Fibroblast of the aortic adventitia (primary cell): ENCODE measurements at places on chromosomes 7 and 10. TPM values are rescaled to one million over a fixed set of nuclear protein-coding genes. Genes with fewer than 3 reads are reported as not detected.

DNA sequence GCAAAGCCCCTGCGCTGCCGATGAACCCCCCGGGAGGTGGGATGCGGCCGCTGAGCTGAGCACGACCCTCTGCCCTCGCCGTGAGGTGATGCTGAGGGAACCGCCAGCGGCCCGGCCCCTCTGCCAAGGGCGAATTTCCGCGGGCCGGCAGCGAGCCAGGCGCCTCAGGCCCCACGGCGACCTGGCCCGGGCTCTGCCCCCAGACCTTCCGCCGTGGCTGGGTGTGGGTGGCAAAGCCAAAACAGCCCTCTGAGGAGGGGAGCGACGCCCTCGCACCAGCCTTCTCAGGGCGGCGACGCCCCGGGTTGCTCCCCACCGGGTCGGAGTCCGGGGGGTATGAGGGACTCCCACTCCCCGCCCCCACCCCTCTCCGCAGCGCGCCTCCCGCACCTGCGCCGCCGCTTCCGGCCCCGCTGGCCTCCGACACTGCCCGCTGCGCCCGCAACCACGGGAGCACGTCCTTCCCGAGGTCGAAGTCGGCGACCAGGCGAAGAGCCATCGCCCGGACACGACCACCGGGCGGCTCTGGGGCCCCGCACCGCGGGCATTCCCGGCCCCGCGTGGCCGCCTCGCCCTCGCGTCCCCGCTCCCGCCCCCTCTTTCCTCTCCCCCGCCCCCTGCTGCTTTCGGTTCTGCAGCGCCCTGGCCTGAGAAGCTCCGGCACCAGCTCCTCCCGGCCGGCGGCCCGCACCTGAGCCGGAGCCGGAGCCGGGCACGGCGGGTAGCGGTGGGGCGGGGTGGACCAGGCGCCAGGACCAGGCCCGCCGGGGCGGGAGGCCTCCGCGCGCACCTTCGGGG is at the start of gene GSAP:
GSAP (minus strand) TSS at position 527 of the 798 bp plus-strand sequence; CDS start at position 499, 28 bp downstream.
- no peak for DNase-seq

DNA sequence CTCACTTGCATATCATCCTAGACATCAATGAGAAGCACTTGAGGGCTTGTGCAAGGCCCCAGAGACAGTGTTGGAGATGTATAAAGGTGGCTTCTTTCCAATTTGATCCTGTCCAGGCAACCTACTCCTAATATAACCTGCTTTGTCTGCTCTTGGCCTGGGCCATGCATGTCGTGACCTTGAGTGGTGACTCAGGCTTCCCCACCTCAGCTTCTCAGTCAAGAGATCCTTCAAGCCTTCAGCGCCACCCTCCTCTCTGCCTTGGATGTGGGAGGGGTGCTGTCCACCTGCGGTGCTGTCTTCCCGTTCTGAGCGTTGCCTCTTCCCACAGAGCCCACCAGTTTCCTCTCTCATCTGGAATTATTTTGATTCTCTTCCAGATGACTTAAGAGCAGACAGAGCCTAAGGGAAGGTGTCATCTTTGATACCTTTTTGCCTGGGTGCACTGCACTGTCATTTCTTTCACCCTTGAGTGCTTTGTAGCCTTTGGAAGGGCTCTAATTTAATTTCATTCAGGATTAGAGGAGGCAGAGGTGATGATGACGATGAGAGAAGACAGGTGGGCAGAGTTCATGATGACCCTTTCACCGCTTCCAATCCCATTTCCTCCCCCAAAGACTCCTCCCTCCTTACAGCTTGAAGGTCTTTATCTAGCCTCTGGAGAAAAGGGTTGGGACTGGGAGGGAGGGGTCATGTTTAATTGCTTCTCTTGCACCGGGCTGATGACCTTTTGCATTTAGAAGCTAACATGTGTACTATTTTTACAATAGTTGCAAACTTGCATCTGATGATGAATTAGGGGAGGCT is 6.9 kb downstream of the LSMEM1 start:
- no peak for DNase-seq

- peak; percentile 57 for DNase-seq
Observed at GRCh38 chr10:96832721-96833219, 672 bp downstream of the LCOR start.

DNA sequence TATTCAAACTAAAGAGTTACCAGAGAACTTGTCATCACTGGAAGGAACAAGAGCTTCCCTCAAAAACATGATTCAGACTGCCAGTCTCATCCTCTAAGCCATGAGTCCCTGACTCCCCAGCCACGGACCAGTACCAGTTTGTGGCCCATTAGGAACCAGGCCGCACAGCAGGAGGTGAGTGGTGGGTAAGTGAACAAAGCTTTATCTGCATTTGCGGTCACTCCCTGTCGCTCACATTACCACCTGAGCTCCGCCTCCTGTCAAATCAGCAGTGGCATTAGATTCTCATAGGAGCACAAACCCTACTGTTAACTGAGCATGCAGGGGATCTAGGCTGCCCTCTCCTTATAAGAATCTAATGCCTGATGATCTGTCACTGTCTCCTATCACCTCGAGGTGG is 42.2 kb upstream of the C10orf90 start:
- DNase-seq: no peak

DNA sequence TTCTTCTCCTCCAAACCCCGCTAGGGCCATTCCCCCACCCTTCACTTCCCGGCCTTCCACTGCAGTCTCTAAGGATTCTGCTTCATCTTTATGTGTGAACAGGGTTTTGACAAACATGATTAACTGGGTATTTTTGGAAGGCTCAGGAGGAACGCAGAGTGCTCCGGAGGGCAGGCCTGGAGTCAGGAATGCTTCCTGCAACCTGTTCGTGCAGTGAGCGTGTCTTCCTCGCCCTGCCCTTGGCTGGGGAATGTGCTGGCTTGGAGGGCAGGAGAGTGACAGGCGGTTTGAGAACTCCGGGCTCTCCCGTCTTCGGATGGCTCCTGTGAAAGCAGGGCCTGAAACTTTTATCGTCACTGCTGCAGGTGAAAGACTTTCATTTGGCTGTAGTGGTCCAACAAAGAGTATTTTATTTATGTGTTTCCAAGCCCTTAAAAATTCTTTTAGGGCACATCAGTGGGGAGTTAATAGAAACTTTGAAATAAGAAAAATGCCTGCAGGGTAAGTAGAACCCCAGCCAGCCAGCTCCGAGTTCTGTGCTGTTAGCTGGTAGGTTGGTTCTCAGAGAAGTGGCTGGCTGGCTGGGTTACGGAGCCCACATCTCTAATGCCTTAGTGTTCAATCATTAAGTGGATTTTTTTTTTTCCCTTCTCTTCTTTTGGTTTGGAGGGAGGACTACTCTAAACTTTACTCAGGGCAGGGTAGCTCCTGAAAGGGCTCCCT is 51.0 kb downstream of the TCF7L2 start:
- DNase-seq: no peak

GRCh38 chr10:49213211-49213610 is 25.0 kb upstream of the TMEM273 start:
- no peak for DNase-seq

DNA sequence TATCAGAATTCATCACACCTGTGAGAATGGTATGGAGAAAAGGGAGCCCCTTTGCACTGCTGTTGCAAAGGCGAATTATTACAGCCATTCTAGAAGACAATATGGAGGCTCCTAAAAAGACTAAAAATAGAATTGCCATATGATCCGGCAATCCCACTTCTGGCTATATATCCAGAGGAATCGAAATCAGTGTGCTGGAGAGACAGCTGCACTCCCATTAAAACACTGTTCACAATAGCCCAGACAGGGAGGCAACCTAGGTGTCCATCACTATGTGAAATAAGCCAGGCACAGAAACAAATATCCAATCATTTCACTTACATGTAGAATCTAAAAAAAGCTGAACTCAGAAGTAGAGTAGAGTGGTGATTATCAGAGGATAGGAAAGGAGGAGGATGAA is 26.0 kb upstream of the GJD4 start:
- DNase-seq: no peak

Gene LIPM
- total RNA-seq: 0.82 TPM in 1 of 2 replicates, not detected in the other

- DNase-seq: no peak
Observed at GRCh38 chr7:47852330-47853245, 95.7 kb downstream of the PKD1L1 start.

Gene COL1A2
- total RNA-seq: 4,453 and 32,213 TPM in 2 replicates

- no peak for DNase-seq
Observed at GRCh38 chr7:39321909-39322498, 244.2 kb upstream of the YAE1 start.

Gene FAM237B
- not detected in 2 replicates for total RNA-seq

- peak; percentile 95 for DNase-seq
Observed at GRCh38 chr10:48634198-48634983, 29.5 kb upstream of the ARHGAP22 start.

DNA sequence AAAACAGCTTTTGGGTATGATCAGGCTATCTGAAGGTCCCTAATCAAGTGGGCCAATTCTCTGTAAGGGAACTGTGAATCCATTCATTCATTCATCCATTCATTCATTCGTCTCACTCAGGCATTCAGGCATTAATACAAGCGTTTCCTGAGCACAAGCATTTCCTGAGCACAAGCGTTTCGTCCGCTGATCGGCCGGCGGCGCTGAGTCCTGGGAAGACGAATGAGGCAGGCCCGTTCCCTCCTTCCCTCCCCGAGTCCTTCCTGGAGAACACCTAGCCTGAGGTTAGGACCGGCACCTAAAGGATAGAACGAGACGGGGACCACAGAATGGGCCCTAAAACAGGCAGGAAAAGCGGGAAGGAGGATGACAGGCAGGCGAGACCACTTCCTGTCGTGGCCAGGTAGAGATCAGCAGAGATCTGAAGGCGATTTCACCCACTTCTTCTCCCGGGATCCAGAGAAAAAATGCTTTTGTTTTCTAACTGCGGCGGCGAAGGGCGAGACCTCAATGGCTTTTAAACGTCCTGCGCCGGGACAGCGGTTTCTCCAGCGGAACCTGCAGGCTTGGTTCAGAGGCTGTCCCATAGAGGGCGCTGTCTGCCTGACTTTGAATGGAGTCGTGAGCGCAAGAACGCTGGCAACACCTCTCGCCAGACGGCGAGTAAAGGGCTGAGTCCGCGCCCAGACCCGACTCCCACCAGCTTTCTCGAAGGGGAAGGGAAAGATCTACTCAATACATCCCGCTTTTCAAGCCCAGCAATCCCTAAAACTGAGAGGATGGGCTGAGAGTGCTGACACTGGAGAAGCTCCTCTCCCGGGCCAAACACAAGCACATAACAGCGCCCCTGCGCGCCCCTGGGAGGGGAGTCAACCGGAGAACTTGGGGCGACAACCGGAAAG is 2.9 kb upstream of the HMX3 start:
- DNase-seq: peak; percentile 87

- no peak for DNase-seq
Observed at GRCh38 chr10:124735491-124736286, 8.5 kb downstream of the FAM53B start.

DNA sequence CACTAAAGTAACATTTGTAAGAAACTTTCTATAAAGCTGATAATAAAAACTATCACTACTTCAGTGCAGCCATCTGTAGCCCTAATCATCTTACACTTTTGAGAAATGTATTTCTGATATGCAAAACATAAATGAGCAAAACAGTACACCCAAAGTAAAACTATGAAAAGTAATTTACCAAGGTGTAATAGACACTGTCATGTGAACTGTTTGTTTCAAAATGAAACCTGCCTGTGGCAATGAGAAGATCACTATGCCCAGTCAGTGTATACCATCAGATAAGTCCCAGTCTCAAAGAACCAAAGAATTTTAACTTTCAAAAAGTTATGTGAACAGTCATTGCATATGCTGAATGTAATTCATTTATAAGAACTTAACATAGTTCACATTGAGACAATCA is 398.1 kb downstream of the CDC14C start:
- DNase-seq: no peak

- DNase-seq: no peak
Observed at GRCh38 chr10:132555648-132556575, 18.3 kb downstream of the INPP5A start.

- peak; percentile 63 for DNase-seq
Observed at GRCh38 chr7:15891151-15891881, 204.8 kb upstream of the MEOX2 start.

GRCh38 chr10:122234416-122234815 is 36.7 kb upstream of the BTBD16 start:
- DNase-seq: no peak

GRCh38 chr10:49367600-49367999 is 28.3 kb downstream of the DRGX start:
- DNase-seq: no peak

- DNase-seq: no peak
Observed at GRCh38 chr7:20790375-20790774, 3.7 kb upstream of the SP8 start.

Gene NAT16
- not detected in 2 replicates for total RNA-seq

DNA sequence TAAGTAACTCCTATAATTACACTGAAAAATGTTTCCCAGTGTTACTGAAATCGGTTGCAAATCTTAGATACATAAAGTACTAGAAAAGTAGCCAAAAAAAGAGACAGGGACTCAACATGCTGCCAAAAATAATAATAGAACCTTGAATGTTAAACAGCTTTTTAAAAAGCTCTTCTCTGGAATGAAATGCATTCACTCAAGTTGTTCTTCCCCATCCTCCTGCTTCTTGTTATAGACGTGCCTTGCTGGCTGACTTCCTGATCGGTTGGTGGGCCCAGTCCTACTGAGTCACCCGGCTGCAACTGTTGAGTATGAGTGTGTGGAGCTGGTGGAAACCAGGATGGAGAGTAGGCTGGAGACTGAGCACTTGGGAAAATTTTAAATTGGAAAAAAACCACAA is 30.6 kb upstream of the RAPGEF5 start:
- peak; percentile 91 for DNase-seq

Gene BMPER
- 45.4 and 157 TPM in 2 replicates for total RNA-seq

GRCh38 chr7:16559497-16560179 is 33.0 kb downstream of the LRRC72 start:
- no peak for DNase-seq

DNA sequence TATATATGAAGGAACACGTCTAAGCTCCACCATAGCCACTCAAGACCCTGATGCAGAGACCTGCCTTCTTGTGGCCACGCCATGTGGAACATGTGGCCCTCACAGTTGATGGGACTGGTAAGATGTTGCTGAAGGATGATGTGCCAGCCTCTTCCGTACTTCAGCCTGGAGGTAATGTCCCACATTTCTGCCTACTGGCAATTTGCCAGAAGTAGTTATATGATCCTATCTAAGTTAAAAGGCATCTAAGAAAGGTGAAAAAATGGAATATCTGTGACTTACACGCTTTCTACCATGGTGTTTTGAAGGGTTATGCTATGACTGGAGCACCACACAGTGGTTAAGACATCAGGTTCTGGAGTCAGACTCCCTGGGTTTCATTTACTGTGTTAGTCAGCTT is 948.7 kb upstream of the GHITM start:
- DNase-seq: peak; percentile 0

- no peak for DNase-seq
Observed at GRCh38 chr7:120862987-120863590, 5.1 kb upstream of the TSPAN12 start.

DNA sequence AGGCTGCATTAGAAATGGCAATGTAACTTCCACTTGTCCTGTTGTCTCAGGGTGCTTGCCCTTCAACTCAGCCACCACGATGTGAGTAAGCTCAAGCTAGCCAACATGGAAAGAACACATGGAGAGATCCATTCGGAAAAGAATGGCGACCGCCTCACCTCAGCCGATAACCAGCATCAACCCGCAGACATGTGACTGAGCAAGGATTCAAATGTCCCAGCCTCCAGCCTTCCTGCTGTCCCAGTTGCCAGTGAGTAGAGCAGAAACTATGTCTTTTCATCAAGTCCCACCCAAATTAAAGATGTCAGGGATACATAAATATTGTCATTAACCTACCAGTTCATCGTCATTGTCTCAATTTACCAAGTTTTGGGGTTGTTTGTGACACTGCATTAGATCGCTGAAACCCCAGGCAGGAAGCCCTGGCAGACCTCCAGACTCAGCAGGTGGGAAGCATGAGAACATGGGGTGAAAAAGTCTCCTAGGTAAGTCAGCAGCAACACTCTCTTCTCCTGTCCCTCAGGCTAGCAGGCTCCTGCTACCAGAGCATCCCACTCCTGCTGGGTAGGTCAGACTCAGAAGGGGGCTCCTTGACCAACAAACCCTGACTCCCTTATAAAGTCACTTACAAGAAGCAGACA is 67.0 kb downstream of the OSBPL3 start:
- no peak for DNase-seq
